ENCODE measurements at places on chromosomes 11 and 22.

DNA sequence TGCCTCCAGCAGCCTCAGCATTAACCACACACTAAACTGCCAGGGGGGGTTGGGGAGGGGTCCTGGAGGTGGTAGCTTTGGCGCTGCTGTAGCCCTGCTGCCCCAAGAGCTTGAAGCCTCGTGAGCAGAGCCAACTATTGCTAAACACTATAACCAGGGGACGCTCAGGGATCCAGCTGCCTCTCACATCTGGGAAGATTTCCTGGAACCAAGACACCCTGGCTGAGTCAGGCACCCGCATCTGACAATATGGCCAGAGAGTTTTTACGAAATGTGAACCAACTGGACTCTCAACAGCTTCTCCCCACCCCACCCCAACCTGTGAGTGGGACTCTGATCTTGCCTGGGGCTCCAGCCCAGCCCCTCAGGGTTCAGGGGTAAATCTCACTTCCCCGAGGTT, 14.3 kb downstream of the C1QTNF6 start:
- no peak for DNase-seq

GRCh38 chr11:70230840-70231710, 28.0 kb downstream of the FADD start:
- no peak for DNase-seq

GRCh38 chr22:37276776-37277175, 5.5 kb upstream of the CYTH4 start:
- no peak for DNase-seq

GRCh38 chr22:43884600-43885318, 7.1 kb downstream of the PNPLA5 start:
- DNase-seq: no peak

- no peak for DNase-seq
Measured at GRCh38 chr11:74070723-74071492, 62.0 kb upstream of the UCP3 start.

- no peak for DNase-seq
Measured at GRCh38 chr22:19466126-19466716, 12.8 kb downstream of the UFD1 start.

GRCh38 chr11:57513911-57514537, 1.5 kb downstream of the SLC43A1 start:
- DNase-seq: peak; percentile 27

DNA sequence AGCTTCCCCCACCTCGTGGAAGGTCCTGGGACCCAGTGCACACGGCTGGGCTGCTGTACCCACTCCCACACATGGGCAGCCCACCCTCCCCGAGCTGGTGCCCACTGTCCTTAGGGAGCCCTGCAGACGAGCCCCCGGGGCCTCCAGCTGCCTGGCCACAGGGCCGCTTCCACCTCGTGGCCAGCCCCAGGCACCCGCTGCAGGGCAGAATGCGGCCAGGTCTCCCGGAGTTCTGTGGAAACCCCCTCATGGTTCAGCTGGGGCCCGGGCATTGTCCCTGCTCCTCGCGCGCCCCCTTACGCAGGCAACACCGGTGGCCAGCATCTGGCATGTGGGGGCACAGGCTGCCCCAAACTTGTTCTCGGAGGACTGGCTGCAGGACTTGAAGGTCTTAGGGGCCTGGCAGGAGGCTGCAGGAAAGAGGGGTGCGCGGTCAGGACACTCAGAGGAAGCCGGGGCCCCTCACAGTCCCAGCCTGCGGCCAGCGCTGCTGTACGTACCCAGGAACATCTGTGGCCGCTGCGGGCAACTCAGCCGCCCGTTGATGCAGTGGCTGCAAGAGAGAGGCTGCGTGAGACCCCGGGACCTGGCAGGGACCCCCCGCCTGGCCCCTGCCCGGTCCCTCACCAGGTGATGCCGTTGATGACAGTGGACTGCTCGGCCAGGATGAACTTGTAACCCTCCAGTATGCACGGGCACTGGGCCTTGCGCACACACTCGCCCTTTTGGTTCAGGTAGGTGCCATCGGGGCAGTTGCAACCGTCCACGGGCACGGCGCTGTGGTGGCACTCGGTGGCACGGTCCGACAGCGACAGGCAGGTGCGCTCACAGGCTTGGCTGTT, 9.7 kb downstream of the MUC6 start:
- DNase-seq: no peak

DNA sequence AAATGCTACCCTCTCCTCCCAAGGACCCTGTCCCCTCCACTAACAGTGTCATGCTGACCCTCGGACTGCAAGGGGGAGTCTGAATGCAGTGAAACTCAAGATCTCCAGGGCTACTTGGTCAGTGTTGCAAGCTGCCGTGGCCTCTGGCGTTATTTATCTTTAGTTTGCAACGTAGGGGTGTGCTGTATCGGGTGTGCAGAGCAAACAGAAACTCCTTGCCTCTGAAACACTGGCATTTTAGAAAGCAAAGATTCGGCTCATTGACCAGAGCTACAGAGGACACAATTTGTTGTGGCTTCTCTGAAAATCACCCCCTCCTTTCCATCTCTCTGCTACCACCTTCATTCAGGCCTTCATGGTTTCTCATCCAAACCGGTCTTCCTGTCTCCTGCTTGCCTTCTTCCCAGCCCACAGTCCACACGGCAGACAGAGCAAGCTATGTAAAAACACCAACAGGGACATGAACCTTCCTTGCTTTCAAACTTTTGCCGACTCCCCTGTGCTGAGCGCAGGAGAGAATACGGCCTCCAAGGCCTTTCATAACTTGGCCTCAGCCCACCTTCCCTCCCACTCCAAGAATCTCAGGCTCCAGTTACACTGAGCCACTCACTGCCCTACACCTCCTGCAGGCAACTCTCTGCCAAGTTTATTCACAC, 14.9 kb downstream of the FZD4 start:
- no peak for DNase-seq

- no peak for DNase-seq
Measured at GRCh38 chr22:41768430-41768829, 32.0 kb upstream of the CCDC134 start.

GRCh38 chr11:4626207-4627099, 10.8 kb upstream of the OR51D1 start:
- DNase-seq: peak; percentile 42

DNA sequence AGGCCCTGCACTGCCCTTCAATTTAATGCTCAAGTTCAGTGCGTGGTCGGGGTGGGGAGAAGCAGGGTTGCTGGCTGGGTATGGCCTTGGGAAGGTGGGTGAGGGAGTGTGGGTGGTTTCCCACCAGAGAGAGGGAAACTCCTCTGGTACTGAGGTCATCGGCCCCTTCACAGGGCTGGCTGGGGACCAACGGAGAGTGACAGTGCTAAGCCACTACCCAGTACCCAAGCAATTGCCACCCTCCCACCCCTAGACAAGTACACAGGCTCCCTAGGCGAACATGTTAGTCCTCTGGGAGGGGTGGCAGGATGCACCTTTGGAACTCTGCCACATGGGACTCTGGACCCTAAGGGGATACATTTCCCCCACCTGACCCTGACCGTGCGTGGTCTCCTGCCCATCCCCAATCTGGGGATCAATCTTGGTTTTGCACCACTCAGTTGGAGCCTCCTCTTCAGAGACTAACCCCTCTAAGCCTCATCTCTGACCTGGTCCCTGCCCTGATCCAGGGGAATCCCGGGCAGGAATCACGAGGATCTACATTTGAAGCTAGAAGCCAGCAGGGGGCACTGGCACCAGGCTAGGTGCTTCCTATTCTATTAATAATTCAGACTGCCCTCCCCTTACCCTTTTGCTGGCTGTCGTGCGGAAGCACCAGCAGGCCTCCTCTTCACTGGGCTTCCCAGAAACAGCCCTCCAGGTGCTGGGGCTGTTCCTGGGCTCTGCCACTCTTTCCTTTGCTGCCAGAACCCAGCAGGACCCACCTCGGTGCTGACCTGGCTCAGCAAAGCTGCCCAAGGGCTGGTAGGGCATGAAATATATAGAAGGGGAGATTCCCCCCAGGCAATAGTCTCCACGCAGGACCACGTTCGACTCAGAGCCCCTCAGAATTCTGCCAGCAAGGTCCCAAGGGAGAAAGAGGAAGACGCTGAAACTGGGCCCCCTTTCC, 377.7 kb downstream of the TENM4 start:
- DNase-seq: no peak

- DNase-seq: no peak
Measured at GRCh38 chr11:110878513-110878912, 166.3 kb upstream of the ARHGAP20 start.

DNA sequence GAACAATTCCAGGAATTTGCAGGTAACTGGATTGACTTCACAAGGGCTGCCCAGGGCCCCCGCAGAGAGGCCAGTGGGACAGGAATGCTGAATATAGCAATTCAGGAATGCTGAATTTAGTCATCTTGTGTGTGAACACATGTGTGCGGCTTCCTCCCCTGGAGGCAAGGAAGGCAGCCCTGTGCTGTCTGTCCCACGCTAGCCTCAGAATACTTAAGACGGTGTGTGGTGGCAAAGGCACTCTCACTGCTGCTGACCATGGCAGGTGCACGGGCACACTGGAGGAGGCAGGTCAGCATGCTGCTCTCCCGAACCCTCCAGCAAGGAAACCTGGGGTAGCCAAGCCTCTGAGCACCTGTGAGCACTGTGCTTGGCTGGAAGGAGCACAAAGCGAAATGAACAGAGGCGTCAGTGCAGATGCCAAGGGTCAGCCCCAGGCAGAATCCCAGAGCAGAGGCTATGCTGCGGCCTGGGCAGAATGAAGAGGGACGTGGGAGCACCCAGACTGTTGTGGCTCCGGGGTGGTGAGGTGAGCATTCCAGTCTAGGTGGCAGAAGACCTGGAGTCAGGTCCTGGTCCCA, 2.7 kb downstream of the GNAZ start:
- DNase-seq: no peak

- no peak for DNase-seq
Measured at GRCh38 chr11:257766-258493, 20.3 kb upstream of the NLRP6 start.

GRCh38 chr22:42549331-42550060, 4.3 kb upstream of the SERHL2 start:
- DNase-seq: no peak

DNA sequence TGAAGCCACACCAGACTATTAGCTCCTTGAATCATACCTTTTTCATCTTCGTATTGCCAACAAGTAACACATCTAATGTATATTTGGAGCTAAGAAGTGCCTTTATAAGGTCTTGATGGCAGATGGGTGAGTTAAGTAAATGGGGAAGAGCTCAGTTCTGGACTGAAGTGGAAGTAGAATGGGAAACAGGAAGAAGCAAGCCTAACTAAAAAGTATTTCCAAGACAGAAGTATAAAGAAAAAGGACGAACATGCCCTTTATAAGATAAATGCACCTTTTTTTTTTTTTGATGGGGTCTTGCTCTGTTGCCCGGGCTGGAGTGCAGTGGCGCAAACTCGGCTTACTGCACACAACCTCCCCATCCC, 14.5 kb downstream of the CRTAM start:
- DNase-seq: no peak

DNA sequence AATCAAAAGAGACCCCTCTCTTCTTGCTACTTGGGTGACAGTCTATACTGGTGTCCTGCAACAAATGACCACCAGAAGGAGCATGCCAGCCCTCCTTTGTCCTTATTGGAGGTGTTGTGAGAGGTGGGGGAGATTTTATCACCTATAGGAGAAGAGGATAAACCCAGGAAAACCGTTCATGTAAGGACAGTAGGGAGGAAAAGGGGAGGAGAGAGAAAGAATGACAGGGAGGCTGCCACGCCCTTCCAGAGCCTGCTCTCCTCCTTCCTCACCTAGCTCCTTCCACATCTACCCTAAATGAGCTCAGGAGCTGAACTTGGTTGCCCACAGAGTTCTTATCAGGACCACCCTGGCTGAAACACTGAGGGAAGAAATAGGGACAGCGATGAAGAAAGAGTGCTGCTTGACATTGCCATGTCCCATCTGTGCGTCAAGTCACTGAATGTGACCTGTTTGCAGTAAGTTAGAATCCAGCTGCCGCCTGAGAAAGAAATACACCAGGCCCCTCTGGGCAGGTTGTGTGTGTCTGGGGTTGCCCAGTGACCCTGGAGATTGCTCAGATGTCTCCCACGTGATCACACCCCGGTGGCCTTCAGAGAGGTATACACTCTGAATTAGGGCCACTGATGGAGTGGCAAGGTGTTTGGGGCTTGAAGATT, 40.4 kb upstream of the ETS1 start:
- DNase-seq: no peak

All from bone marrow (tissue), 2 donors.